Panc1 (cell line): ENCODE measurements at places on chromosomes 7 and 10. TPM values are rescaled to one million over a fixed set of nuclear protein-coding genes. Genes with fewer than 3 reads are reported as not detected.

- no peak for DNase-seq
These were observed 101.5 kb upstream of the EGR2 start for GRCh38 chr10:62917475-62918238.

DNA sequence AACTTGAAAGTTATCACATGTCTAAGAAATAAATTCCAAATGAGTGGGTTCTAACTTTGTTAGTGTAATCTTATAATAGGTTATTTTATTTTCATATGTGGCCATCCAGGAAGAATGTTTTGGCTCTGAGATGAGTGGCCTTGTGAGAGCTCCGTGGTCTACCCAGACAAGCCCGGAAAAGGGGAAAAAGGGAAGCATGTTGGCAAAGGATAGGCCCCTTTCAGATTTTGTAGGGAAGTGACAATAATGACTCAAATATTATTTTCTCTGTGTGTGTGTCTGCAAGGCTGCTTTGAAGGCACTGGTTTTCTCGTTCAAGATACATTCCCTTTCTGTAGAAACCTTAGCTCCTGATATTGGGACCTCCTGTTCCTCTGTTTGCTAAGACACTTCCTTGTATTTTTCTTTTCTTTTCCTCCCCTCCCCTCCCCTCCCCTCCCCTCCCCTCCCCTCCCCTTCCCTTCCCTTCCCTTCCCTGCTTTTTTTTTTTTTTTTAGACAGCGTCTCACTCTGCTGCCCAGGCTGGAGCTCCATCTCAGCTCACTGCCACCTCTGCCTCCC, 240.8 kb downstream of the LRMDA start:
- DNase-seq, result no peak

GRCh38 chr7:22936246-22936645, 77.7 kb downstream of the HYCC1 start:
- DNase-seq, result no peak

The STEAP2 gene
- total RNA-seq, result 4.1 TPM

- DNase-seq, result no peak
These were observed 142.4 kb downstream of the ADCY1 start for GRCh38 chr7:45716380-45717203.

The PTEN gene
- 88.9 TPM for total RNA-seq

The PON3 gene
- total RNA-seq, result 1.2 TPM

GRCh38 chr10:91127341-91128082, 93.0 kb upstream of the PCGF5 start:
- no peak for DNase-seq

- no peak for DNase-seq
These were observed 50.7 kb upstream of the CABCOCO1 start for GRCh38 chr10:61612009-61612408.

DNA sequence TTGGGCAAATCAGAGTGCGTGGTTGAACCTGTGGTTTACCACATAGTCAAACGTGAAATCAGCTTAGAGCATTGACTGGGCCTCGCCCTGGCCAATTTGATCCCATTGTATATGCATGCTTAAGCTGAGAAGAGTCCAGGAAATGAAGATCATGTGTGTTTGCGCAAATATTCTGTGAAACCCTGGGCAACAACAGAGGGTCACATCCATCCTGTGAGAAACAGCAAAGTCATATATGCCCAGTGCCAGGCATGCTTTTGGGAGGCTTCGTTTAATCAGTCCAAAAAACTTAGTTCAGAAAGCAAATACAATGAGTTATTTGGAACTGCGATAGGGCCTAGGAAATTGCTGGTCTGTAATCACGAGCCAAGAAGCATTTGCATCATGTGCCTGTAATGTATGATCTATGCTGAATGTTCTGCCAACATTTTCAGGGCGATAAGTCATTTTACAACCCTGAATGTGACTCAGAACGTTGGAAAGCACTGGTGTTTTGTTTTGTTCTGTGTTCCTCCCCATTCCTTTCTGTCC, 412.1 kb upstream of the CELF2 start:
- DNase-seq, result no peak

- no peak for DNase-seq
These were observed 62.4 kb upstream of the LRRC18 start for GRCh38 chr10:49001870-49002672.

The GHRHR gene
- total RNA-seq, result not detected
